ENCODE measurements at places on chromosomes 12 and 14.

GRCh38 chr14:23457587-23458445 lies 11.7 kb upstream of the NGDN start:
- no peak for DNase-seq

- no peak for DNase-seq
These were observed 74.9 kb downstream of the USP15 start for GRCh38 chr12:62335057-62335456.

DNA sequence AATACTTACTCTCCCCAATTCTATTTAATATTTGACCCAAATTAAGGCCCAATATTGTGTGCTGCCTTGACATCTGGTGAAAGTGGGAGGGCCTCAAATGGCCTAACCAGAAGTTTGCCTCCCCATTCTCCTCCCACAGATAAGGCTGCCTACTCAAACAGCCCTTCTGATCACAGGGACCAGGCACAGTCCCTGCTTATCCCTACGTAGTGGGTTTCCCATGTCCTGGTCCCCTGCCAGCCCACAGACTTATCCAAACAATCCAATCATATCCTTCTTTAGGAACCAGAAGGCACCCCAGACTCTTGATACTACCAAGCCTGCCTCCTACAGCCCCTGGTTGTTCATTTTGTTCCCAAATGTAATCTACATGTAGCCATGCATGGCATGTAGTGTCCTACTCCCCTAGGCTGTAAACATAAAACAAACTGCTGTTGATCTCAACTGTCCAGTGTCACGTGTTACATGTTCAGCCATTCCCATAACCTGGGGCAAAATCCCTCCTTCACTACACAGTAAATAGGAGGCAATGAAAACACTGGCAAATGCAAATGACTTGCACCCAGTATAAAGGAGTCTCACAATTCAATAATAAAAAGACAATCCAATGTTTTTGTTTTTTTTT lies 49.3 kb downstream of the EEA1 start:
- no peak for DNase-seq

DNA sequence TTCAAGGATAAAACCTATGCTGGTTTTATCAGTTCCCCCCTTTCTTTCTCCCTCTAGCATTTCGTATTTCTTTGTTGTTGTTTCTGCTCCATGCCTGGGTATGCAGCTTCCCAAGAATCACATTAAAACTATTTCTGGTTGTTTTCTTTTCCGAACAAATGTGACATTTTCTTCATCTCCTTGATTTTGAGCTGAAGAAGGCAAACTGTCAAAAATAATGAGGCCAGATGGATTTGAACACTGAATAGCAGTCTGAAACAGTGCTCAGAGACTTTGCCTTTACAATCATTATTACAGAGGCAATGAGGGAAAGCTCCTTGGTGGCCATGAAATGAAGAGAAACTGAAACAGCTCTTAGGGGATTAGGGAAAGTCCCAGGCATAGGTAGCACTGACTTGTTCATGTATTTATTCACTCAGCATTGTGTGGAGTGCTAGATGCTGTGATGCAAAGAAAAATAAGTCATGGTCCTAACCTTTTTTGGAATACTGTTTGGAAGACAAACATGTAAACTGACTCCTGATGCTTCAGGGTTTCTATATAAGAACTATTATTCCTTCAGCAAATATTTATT lies 319.5 kb downstream of the FUT8 start:
- no peak for DNase-seq

DNA sequence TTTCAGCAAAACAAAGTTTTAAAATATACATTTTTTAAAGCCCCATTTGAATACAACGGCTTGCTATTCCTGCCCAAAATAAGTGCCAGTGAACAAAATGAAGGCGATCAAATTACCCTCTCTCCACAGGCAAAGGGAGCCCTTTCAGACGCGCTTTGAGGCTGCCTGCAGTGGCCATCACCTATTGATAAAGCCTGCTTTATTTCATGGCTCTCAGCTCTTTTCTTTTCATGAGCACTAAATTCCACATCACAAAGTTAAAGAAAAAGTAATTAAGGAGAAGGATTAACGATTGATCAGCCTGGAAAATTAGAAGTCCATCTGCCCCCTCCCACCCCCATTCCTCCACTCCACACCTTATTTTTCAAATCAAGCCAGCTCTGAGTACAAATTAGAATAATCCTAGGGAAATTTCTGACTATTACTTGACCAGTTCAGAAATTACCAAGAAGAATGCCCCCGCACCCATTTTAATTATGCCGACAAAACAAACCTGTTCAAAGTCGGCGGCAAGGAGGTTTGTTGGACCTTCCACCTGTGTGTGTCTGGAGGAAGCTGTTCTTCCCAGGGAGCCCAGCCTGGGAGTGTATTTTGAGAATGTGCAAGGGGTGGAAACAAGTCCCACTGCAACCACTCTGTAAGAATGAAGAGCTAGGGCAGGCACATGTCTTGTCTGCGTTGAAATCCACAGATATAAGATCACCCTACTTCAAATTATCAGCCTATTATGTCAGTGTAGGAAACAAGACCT lies 64.2 kb upstream of the RIC8B start:
- DNase-seq = no peak

GRCh38 chr14:87271331-87271730 lies 721.7 kb downstream of the GALC start:
- no peak for DNase-seq

DNA sequence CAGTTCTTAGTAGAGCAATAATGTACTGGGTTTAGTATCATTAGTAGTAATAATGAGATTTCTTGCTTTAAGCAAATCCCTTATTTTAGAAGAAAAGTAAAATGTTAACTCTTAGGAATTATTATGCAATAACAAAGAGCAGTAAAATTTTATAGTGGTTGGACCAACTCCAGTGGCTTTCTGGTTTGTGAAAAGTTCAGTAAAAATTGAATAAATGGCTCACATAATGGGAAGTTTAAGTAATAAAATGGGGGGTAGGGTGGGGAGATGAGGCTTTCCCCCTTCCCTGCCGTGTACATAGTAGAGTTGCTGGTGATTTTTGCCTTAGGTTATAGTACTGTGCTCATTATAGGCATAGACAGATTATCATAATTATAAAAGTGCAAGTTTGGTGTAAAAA lies 250.5 kb upstream of the ATP2B1 start:
- DNase-seq = no peak

DNA sequence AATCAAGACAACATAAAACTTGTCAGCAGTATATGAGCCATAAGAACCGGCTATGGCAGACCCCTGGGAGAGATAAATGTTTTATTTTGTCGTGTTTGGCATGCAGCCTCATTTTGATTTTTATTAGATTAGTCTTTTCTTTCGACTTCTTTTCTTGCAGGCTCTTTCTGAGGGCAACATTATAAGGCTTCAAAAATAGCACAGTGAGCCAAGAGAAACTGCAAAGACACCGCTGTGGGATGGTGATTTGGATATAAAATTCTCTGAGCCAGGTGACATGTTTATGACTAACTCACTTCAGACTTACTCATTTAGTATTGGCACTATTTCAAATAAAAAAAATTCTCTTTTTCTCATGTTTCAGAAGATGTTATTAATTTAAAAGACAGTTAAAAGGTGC lies 96.8 kb upstream of the PKP2 start:
- DNase-seq = no peak

- DNase-seq = no peak
These were observed 331.5 kb downstream of the SNAPC1 start for GRCh38 chr14:62093736-62094135.

DNA sequence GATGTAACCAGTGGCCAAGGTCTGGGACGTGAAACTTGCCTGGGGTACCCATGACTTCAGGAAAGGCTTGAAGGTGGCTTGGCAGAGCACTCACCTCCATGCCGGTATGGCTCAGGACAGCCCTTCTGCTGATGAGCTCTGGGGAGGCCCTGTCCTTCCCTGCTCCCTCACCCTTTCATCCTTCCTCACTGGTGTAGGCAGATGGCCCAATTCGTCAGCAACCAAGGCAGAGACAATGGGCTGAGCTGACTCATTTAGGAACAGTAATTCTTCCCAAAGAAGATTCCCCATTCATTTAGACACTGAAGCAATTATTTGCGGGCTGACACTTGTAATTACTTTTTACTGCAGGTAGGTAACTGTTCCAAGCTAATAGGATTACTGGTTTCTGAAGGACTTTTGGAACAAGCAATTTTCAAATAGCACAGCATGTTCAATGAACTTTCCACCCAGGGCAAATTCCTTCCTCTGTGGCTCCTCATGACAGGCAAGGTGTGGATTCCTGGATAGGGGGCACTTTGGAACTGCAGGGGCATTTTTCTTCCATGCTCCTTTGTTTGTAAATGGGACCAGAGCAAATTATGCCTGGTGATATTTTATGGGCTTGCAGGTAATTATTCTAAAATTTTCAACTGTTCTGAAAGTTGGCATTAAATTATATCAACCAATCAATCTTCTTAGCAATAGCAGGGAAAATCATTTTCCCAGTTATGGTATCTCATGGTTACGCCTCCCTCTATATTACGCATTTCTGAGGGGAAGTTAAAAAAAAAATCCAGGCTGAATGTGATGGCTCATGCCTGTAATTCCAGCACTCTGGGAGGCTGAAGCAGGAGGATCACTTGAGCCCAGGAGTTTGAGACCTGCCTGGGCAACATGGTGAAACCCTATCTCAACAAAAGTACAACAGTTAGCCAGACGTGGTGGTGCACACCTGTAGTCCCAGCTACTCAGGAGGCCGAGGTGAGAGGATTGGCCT lies 24.1 kb upstream of the NRDE2 start:
- no peak for DNase-seq

- no peak for DNase-seq
These were observed 10.8 kb upstream of the LRRC10 start for GRCh38 chr12:69621551-69621950.

- no peak for DNase-seq
These were observed 38.3 kb upstream of the LTA4H start for GRCh38 chr12:96073346-96074330.

DNA sequence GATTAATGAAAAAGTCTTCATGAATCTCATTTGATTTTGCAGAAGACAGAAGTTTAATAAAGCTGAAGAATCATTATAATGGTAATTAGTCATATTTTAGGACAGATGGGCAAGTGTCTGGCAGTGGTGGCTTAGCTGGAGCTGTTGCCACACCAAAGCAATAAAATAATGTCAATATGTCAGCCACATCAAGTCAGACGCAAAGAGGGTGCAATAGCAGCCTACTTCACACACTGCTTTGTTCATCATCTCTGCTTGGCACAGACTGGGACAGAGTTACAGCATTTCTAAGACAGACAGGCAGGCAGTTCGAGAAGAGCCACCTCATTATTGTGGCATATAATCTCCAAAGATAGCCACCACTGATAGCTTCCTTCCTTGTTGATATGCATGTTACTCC lies 16.9 kb upstream of the KRR1 start:
- DNase-seq = no peak

- DNase-seq = peak; percentile 50
These were observed 47.8 kb upstream of the EML1 start for GRCh38 chr14:99745307-99745951.

DNA sequence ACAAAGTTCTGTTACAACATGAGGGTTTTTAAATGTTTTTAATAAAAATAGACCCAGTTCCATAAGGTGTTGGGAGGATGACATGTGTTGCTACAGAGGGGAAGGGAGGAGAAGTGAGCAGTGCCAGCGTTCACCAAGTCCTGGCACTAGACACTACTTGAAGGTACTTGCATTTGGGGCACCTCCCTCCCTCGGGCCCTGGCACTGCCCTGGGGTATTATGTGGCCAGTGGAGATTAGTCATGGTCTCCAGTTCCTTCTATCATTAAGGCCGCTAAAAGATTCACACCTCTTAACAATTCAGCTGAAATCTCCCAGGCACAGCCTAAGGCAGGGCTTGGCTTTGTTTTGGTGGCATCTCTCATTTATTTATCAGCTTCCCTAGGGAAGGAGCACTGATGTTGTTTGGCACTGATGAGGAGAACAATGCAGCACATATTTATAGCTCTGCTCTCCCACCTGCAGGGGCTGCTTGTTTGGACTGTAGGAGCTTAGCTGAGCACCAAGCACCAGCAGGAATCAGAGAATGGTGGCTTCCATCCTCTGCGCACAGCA lies 155.5 kb upstream of the NTF3 start:
- DNase-seq = no peak

GRCh38 chr12:12019881-12020280 lies 50.9 kb upstream of the BCL2L14 start:
- no peak for DNase-seq

All from T-helper 2 cell (primary cell).